ENCODE measurements at places on chromosomes 5 and 9. TPM values are rescaled to one million over a fixed set of nuclear protein-coding genes. Genes with fewer than 3 reads are reported as not detected.

MRNIP gene
- 4.7 TPM for total RNA-seq

CDH6 gene
- 0.77 TPM for total RNA-seq

GPR21 gene
- total RNA-seq = not detected

LHX2 gene
- total RNA-seq = 0.64 TPM

HSPB3 gene
- total RNA-seq = not detected

WDR38 gene
- not detected for total RNA-seq

GBGT1 gene
- 1.6 TPM for total RNA-seq

TMEM174 gene
- total RNA-seq = not detected

NEURL1B gene
- total RNA-seq = 9.8 TPM

CNTNAP3 gene
- total RNA-seq = 1.8 TPM

MED27 gene
- 4.6 TPM for total RNA-seq

GRCh38 chr9:127223266-127223665, 41.3 kb upstream of the GARNL3 start:
- DNase-seq = no peak

- no peak for DNase-seq
These were observed 221.6 kb downstream of the NFIB start for GRCh38 chr9:14092344-14092743.

DNA sequence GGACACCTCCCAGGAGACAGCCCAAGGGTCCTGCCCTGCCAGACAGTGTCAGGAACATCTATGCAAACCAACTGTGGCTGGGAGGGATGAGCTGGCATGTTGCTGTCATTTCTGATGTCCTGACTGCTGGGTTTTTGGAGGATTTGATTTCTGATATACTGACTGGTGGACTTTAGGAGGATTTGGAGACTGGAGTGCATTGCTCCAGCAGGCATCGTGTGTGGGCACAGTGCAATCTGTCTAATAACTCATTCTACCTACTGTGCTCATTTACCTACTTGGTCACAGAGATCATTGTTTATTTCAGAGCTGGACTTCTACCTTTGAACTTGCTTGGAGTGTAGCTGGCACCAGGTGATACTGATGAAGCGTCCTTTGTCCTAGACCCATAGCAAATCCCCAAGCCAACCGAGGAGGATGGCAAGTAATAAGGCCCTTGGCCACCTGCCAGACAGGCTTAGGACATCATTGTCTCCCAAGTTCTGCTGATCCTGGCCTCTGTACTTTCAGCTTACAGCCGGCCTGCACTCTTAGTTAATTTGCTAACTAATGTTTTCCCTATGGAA, 124.3 kb upstream of the ICE1 start:
- peak; percentile 92 for DNase-seq

- no peak for DNase-seq
These were observed 493.5 kb upstream of the WWC1 start for GRCh38 chr5:167797933-167798332.

GRCh38 chr9:136668983-136669790, 6.5 kb downstream of the EGFL7 start:
- no peak for DNase-seq

DNA sequence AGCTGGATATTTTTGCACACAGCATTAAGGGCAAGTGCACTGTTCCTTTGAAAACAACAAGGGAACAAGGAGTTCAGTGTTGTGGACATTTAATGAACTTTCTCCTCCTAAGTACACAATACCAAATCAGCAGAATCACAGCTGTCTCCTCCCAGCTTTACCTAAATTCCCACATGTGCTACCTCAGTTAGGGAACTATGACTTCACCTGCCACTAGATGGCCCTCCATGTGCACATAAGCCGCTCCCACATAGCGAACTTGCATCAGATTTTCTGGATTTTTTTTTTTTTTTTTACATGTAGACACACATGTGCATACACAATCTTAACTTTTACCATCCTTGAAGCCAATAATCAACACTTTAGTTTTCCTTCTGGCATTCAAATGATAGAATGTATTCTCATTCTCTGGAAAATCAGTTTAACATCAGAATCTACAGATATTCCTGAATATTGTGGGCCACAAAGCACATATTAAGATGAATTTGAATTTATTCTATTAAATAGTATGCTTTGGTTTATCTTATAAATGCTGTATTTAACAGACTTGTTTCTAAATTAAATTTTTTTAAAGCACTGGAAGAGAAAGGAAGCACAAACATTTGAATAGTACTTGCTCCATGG, 123.6 kb downstream of the PALM2AKAP2 start:
- DNase-seq = no peak

DNA sequence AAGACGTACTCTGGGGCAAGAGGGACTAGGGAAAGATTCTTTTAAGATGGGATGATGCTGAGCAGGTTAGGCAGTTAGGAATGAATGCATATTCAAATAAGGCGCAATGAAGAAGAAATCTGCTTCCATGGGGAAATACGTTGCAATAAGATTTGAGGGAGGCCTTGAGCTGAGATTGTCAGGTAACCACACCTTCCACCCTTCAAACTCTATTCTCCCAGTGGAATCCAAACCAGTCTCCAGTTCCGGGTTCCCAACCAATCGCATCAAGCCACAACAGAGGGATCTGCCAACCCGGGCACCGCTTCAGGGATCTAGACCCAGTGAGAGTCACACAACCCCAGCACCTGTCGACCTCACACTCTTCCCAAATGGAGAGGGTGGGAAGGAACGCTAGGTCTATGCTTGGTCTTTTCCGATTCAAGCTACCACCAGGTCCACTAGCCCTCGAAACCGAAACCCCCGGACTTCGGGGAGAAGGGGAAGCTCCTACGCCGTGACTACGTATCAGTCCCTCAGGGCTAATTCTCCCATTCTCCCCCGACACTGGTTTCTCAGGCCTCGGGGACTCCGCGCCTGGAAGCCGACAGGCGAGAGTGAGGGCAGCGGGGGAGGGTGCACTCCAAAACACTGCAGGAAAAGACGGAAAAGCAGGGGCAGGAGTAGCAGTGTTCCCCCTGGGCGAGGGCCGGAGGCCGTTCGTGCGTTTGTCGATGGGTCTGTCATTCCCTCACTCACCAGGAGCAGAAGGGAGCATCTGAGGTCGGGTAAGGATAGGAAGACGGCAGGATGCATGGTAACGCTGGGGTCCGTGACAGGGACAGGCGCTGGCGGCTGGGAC, 534 bp downstream of the ERP44 start:
- peak; percentile 79 for DNase-seq

DNA sequence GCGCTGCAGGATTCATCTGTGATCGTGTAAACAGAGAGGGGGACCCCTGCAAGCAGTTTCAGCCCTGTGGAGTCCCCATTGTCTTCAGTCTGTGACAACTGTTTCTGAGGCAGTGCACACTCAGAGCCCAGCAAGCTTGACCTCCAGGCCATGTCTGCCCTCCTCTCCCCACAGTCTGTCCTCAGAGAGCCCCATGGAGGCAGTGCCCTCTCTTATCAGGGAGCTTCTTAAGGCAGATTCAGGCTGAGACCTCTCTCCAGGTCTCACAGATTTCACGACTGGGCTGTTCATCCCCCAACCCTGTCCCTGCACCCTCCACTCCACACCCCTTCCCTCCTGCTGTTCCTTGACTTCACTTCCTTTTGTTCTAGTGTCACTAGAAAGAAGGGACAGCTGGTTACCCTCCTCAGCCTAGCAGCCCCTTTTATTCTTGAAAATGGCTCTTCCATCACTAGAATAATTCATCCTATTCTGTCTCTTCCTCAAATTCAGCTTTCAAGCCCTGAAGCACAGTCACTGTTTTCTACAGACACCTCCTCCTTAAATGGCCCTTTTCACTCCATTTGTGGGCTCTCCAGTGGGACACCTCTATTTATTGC, 218.4 kb downstream of the MED10 start:
- DNase-seq = no peak

DNA sequence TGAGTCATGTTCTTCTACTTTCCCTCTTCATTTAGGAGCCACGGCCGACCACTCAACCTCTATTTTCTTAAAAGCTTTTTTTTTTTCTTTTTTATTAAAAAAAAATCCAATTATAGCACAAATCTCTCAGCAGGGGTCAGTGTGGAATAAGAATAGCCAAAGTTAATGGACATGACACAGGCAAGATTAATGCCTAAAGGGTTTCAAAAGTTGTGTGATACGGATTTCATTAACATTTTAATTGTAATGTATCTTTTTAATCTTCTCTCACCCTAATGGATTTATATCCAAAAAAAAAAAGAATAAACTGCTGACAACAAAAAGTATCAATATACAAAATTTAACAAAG, 5.4 kb downstream of the NACC2 start:
- no peak for DNase-seq

DNA sequence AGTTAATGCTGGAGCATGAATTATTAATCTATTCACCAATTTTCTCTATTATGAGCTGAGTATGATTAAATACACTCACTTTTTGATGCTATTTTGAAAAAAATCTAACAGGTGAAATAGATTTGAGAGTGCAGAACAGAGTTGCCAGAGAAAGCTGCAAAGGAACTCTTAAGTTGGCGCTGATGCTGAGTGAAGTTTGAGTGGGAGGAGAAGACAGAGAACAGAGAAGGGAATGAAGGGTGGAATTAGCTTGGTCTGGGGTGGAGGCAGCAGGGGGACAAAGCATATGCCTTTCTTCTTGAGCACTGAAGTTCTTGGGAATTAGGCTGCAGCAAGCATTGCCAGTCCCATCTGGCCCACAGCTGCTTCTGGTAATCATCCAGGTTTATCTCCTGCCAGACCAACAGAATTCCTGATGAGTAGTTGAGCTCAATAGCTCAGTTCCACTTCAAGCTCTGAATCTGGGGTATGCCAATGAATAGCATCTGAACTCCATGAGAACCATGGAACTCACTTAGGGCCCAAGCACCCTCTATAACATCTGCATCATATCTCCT, 290.1 kb downstream of the HINT1 start:
- DNase-seq = no peak

DNA sequence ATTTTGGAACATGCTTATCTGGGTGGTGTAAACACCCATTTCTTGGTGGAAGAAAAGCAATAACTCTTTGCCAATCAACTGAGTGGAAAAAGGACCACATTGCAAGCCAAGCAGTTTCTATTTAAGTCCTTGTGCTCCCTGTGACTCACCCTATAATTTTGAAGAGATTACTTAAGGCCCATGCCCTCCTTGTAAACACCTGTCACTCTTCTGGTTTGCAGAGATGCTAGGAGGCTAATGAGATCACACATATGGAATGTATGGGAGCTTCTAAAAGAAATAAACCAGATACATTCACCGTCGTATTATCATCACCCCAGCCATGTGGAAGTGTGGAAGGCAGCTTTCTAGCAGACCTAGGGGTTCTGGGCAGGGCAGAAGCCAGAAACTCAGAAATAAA, 337.1 kb downstream of the GADD45G start:
- DNase-seq = no peak

DNA sequence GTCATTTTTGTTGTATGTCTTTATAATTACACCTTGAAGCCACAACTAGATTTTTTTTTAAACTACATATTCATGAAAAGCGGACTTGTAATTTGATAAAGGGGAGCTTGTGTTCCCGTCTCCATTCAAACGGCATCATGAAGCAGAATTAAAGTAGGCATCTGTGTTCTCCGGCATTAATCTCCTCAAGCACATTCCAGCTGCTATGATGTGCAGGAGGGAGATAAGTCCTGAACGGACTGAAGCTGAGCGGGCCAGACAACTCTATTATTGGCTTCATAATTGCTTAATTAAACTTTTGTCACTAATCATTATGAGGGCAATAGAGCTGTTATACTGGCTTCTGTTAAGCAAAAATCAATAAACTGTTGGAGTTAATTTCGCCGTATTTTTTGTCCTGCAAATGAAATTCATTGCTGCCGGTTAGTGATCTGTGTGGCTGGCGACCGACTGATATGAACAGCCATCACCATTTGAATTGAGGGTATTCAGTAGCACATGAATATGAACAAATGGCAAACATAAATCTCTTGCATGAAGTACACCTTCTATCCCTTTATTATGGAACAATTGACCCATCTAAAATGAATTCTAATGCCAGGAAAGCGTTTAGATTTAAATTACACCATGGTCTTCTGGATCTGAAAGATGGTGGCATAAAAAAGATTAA, 408.8 kb upstream of the IRX1 start:
- no peak for DNase-seq

DNA sequence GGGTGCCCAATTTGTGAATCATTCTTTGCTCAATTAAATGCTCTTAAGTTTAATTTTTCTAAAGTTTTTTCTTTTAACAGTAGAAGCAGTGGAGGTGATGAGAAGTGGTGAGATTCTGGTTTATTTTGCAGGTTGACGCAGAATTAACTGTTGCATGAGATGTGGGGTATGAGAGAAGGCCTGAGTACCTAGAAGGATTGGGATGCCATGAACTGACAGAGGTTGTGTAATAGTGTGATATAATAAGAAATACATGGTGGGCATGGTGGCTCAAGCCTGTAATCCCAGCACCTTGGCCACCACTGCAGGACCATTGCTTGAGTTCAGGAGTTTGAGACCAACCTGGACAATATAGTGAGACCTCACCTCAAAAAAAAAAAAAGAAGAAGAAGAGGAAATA, 8.4 kb upstream of the SH3TC2 start:
- no peak for DNase-seq

DNA sequence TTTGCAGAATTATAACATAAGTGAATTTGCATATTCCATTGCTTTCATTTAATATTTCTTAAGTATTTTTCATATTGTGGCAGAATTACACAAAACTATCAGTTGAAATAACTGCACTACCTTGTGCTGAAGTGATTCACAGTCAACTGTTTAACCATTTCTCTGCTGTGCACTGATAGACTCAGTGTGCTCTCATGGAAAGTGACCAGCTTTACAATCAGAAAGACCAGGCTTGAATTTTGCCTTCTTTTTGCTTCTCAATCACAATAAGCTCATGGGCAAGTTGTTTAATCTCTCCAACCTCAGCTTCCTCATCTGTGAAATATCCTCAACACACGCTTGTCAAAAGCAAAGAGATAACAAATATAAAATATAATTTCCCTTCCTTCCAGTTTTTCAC, 18.3 kb downstream of the CDK5RAP2 start:
- DNase-seq = no peak

GRCh38 chr5:155098433-155098832, 84.9 kb downstream of the KIF4B start:
- DNase-seq = no peak

DNA sequence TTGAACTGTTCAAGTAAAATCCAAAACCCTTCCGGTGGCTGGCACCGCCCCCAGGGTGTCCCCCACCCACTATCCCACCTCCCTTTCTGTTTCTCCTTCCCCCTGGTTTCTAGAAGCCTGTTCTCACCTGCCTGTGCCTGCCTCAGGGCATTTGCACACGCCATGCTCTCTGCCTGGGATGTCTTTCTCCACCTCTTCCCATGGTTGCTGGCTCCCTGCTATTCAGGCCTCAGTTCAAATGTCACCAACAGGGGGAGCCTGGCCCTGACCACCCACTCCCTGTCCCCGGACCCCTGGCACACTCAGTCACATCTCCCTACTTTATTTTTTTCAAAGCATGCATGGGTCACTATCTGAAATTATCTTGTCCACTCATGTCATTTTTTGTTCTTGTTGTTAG, 39.9 kb upstream of the EEIG1 start:
- DNase-seq = no peak

DNA sequence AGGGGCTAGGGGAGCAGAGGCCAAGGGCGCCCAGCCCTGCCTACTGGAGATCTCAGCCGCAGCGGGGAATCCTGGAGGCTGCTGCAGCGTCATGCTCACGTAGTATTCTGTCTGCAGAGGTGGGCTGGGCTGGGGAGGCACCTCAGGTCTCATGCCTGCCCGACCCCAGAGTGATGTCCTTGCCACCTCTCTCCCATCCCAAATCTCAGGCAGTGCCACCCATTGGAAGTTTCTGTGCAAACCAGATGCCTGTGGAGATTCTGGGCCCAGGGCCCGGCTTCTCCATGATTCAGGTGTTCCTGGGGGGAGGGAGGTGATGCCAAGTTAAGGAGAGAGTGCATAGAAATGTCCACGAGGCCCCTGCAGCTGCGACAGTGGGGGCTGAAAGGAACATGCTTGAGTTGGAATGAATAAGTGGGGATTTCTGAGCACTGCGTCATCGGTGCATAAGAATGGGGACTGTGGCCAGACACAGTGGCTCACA, 72.0 kb downstream of the ANKRD33B start:
- no peak for DNase-seq

All from right lobe of liver (tissue), 6 donors.